ENCODE measurements at places on chromosomes 3 and 15.

DNA sequence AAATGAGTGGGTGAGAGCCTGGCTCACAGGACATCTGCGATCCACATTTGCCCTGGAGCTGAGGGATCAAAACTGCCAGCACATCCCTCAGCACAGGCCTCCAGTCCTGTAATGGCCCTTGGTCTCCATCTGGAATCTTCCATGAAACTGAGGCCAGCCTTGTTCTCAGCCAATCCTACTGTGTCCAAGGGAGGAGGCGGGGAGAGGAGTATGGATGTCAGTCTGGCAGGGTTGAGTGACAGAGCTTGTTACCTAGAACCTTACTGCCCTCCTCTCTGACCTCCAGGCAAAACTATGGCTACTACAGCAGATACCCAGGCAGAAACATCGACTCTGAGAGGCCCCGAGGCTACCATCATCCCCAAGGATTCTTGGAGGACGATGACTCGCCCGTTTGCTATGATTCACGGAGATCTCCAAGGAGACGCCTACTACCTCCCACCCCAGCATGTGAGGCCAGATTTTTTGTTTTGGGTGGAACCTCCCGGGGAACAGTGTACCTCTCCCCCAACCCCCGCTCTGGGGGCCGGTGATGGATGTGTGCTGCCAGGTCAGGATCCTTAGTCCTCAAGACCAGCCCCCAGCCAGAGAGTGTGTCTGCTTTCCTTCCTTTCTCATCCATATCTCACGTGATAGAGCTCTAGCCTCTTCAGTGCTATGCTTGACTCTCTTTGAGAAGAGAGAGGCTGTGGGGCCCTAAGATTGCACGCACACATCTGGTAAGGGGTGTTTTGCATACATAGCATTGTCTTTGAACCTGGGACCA lies 41.3 kb downstream of the CHDH start:
- no peak for DNase-seq

DNA sequence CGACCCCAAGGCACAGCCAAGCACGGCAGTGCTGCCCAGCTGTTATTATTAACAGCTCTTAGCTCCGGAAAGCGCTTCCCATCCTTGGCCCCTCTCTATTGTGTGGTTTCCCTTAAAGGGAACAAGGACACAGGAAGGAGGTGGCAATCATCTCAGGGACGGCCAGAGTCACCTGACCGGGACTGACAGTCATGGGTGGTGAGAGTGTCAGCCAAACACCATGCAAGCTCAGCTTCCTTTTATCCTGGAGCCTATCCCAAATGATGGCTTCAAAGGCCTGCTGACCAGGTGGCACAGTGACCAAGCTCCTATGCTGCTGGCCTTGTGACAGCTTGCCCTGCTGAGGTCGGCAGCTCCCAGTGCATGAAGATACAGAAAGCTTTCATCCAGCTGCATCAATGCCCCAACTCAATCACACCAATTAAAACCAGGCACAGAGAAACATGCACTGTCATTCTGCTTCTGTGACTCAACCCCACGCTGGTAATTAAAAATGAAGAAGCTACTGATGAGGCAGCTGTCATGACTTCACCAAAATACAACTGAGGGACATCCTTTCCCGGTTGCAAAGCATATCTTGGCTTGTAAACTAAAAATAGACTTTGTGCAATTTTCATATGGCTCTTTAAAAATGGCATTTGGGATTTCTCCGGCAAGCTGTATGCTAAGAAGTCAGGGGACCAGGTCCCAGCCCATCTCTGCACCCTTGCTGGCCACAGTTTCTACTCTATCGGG lies 34.0 kb downstream of the PCSK6 start:
- no peak for DNase-seq

DNA sequence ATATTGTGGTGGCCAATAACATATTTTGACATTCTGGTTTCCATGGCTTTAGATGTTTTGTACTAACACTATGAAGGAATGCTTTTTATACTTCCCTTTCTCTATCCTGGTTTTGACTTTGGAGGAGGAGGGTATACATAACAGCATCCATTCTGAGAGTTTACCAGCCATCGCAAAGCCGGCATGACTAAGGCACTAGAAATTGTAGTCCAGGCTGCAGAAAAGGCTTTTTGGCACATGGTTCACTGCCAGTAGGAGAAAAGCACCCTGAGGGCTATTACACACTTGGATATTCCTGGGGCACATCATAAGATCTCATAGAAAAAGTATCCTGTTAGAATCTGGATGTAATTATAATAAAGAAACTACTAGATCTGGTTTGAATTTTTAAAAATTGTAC lies 101.8 kb downstream of the STT3B start:
- DNase-seq, result no peak

GRCh38 chr3:139561255-139561817 lies 21.8 kb upstream of the RBP1 start:
- no peak for DNase-seq

GRCh38 chr3:30141927-30142326 lies 464.5 kb upstream of the TGFBR2 start:
- DNase-seq, result no peak

DNA sequence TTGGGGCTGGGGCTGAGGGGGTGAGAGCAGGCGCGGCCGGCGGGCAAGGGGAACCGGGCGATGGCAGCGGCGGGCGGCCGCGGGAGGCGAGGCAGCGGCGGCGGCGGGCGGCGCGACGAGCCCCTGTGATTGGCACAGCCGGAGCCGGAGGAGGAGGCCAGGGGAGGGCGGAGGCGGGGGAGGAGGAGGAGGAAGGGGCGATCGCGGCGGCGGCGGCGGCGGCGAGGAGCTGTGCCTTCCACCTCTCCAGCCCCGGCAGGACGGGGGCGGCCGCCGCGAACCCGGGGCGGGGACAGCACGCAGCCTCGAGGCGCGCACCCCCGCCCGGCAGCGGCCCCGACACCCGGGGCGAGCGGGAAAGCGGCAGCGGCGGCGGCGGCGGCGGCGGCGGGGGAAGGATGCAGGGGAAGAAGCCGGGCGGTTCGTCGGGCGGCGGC lies at the start of gene SLCO3A1:
TSS of gene SLCO3A1 (plus strand) at position 198 of the 437 bp plus-strand sequence.
- no peak for DNase-seq

DNA sequence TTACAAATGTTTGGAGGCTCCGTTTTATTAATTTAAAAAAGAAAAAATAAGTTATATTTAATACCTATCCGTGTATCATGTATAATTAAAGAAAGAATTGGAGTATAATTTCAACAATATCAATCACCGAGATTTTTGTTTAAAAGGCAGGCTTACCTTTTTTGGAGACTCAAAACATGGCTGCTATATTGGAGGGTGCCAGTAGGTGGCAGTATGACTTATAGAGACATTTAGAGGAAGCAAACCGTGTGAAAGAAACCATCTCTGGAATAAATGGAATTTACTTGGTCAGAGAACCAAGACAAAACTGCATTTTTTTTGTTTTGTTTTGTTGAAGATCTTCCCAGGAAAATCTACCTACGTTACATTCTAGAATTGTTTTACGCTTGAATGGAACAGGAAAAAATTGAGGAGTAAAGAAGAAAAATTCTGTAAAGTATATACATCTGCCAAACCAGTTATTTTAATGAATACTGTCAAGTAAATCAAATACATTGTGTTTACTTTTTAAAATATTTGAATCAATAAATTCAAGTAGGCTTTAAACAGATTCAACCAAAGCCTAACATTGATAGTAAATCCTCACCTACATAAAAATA lies 802.6 kb upstream of the ALCAM start:
- DNase-seq, result peak; percentile 38
